Epithelial cell of umbilical artery (primary cell): ENCODE measurements at places on chromosomes 2 and 18. TPM values are rescaled to one million over a fixed set of nuclear protein-coding genes. Genes with fewer than 3 reads are reported as not detected.

CENPA gene
- 19.3 and 21.1 TPM in 2 replicates for total RNA-seq

PAIP2B gene
- total RNA-seq, result 0.32 and 0.91 TPM in 2 replicates

CRYGD gene
- total RNA-seq, result not detected in 2 replicates

RNF144A gene
- 9.9 and 13.6 TPM in 2 replicates for total RNA-seq

CPO gene
- total RNA-seq, result 0.32 TPM in 1 of 2 replicates, not detected in the other

SRBD1 gene
- total RNA-seq, result 12.7 and 20.2 TPM in 2 replicates

UGT1A5 gene
- total RNA-seq, result not detected in 2 replicates

ZNF804A gene
- total RNA-seq, result under 0.01 and 0.15 TPM in 2 replicates

TUBB8B gene
- not detected in 2 replicates for total RNA-seq

SLC9A4 gene
- total RNA-seq, result not detected in 2 replicates

POTEF gene
- total RNA-seq, result under 0.01 TPM in 1 of 2 replicates, not detected in the other

EVX2 gene
- total RNA-seq, result not detected in 2 replicates

IL36B gene
- not detected in 2 replicates for total RNA-seq

VWA3B gene
- total RNA-seq, result not detected in 2 replicates

AQP12A gene
- not detected in 2 replicates for total RNA-seq

THSD7B gene
- 0.65 TPM in 1 of 2 replicates, not detected in the other for total RNA-seq

TTC32 gene
- total RNA-seq, result 5.5 and 10.8 TPM in 2 replicates

VIL1 gene
- not detected in 2 replicates for total RNA-seq

CFAP210 gene
- not detected in 2 replicates for total RNA-seq

EDAR gene
- not detected in 2 replicates for total RNA-seq

TMEM131 gene
- 11.0 and 14.0 TPM in 2 replicates for total RNA-seq

GAL3ST2 gene
- total RNA-seq, result not detected in 2 replicates

SNORC gene
- under 0.01 and 0.46 TPM in 2 replicates for total RNA-seq

CRYBA2 gene
- not detected in 2 replicates for total RNA-seq

C2orf72 gene
- not detected in 2 replicates for total RNA-seq

TEKT4 gene
- not detected in 2 replicates for total RNA-seq
